ENCODE measurements at places on chromosomes 6 and 20.

DNA sequence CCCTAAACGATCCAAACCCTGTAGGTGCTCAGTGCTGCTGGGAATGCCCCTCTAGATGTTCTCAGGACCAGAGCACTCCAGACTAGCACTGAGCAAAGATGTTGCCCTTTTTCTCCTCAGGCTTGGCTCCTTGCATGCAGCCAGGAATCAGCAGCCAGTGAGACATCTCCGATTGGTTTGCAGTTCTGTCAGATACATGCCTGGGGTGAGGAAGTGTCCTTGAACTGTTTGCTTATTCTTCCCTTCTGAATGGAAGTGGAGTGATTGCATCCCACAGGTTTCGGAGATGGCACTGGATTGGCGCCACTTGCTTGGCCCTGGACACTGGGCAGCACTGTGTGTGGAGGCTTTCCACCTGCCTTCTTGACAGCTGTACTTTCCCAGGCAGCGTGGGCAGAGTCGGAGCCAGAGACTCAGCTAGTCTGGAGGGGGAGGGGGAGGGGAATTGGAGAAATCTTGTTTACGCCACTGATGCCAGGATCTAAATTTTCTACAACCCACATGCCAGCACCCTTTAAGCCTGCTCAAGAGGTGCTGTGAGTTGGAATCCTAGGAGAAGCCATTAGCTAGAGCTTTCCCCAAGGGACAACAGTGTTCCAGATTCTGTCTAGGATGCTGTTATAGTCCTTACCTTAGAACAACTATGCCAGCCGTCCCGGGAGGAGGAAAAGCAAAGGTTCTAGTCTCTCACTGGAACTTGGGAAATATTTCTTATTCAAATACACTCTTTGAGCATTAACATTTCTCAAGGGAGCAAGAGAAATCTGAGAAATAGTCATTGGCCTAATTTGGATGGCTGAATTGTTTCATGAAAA lies 49.2 kb upstream of the SASH1 start:
- DNase-seq, result no peak

GRCh38 chr6:38671885-38672467 lies 31.0 kb downstream of the GLO1 start:
- peak; percentile 43 for DNase-seq

- DNase-seq, result peak; percentile 20
Observed at GRCh38 chr6:42278131-42278853, 60.6 kb upstream of the MRPS10 start.

DNA sequence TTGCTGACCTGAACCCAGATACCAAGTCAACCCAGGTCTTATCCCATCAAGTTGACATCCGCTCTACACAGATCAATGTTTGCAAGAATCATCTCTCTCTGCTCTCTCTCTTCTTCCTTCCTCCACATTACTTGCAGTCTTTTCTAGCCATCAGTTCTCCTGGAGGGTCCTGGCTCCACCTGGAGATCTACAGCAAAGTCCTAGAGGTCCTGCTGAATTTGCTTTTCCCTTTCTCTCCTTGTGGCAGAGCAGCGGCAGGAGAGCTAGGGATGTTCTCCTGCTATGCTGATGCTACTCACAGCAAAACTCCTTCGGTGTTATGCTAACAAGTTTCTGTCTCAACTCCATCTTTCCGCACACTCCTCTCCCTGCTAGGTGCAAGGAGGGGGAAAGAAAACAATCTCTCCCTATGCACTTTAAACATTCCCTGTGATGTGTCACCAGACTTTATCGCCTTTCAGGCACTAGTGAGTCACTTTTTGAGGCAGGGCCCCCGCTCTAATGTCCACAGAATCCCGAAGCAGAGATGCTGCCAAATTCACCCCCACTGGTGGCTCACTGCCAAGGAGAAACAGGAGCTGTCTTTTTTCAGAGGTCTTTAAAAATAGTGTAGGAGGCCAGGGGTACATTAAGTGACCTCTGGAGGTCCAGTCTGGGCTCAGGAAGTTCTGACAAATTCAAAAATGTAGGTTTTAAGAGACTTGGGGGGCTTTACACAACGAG lies 62.6 kb downstream of the FAM50B start:
- DNase-seq, result no peak

- no peak for DNase-seq
Observed at GRCh38 chr6:116443105-116443504, 18.1 kb upstream of the CALHM6 start.

DNA sequence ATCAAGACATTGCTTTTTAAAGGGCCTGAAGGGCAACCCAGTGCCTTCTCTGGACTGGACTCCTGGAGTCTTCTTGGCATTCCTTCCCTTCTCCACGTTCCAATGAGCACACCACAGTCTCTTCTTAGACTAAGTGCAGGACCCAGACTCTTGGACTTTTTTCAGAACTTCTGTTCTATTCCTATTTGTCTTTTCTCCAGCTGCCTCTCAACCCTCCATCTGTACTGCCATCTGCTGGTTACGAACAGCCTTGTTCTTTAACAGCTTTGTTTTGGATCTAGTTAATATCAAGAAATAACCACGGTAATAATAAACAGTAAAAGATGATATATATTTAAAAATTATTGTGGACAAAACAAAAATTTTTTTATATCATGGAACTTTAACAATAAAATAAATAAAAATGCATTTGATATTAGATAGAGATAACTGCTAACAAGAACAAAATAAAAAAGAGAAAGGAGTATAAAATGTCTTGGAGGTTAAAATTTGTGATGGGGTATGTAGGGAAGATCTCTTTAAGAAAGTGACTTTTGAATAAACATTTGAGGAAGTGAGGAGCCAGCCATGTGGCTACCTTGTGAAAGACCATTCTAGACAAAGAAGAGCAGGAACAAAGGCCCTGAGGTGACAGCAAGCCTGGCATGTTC lies 105.1 kb upstream of the HCRTR2 start:
- no peak for DNase-seq

- no peak for DNase-seq
Observed at GRCh38 chr6:15425947-15426346, 180.1 kb downstream of the JARID2 start.
